ENCODE measurements at places on chromosomes 4 and X.

- no peak for DNase-seq
Observed at GRCh38 chrX:30533266-30533665, 44.3 kb downstream of the TASL start.

GRCh38 chr4:24778464-24779225, 16.7 kb upstream of the SOD3 start:
- DNase-seq: no peak

DNA sequence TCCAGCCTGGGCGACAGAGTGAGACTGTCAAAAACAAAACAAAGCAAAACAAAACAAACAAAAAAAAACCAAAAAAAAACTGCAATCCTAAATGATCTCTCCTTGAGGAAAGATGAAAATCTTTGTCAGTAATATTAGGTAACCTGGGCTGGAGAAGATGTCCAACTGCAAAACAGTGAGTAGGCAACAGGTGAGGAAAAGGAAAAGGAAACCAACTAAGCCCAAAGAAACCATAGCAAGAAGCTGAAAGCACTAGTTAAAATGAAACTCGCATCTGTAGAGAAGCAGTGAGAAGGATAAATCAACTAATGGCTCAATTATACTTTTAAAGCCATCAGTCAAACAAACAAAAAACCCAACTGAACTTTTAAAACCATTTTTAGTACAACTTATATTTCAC, 54.2 kb downstream of the ENOX2 start:
- DNase-seq: no peak

GRCh38 chrX:13380211-13380610, 60.4 kb upstream of the ATXN3L start:
- no peak for DNase-seq

- DNase-seq: no peak
Observed at GRCh38 chrX:103615781-103616371, 8.1 kb downstream of the TCEAL3 start.

GRCh38 chr4:151475035-151475714, 66.2 kb downstream of the FHIP1A start:
- no peak for DNase-seq

GRCh38 chr4:153210727-153211126, 6.5 kb downstream of the TRIM2 start:
- no peak for DNase-seq

- no peak for DNase-seq
Observed at GRCh38 chr4:39446483-39446841, 12.3 kb downstream of the RPL9 start.

DNA sequence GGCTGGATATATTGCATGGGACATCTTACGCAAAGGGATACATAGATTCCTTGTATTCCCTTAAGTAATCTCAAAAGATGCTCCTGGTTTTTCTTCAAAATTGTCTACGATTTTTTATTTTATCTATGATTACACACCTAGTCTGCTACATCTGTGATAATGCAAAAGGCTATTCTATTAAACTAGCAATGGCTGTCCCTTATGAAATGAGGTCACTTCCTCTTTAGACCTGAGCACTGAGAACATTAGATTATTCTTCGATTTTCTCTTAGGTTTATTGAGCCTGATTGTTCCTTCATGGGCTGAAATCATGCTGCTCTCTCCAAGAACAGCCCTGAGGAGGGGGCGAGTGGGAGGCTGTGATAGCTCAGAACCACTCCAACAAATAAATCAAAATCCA, 126.8 kb upstream of the ENPP6 start:
- no peak for DNase-seq

- DNase-seq: no peak
Observed at GRCh38 chr4:61648264-61648663, 448.1 kb downstream of the ADGRL3 start.

DNA sequence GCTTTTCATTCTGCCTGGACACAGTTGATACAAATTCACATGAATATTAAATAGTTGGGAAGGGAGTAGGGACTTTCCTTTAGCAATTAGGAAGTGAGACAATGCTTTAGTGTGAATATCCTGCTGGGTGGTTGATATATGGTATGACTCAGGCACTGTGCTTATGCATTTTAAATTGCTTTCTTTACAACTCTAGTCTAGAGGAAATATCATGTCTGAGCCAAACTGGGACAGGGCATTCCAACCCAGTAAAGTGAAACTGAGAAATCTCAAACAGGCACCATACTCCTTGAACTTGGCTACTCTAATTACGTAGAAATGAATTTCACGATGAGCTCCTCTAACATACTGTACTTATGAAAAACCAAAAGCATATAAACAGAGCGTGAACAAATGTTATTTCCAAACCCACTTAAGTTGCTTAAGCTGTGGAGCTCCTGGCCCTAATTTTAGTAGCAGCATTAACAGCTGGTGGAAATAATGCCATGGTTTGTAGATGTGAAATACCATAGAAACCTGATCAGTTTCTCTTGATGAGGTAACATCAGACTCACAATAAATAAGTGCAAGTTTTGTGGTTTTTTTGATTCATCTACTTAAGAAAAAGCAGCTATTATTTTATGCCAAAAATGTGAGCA, 242.9 kb upstream of the GK2 start:
- no peak for DNase-seq

DNA sequence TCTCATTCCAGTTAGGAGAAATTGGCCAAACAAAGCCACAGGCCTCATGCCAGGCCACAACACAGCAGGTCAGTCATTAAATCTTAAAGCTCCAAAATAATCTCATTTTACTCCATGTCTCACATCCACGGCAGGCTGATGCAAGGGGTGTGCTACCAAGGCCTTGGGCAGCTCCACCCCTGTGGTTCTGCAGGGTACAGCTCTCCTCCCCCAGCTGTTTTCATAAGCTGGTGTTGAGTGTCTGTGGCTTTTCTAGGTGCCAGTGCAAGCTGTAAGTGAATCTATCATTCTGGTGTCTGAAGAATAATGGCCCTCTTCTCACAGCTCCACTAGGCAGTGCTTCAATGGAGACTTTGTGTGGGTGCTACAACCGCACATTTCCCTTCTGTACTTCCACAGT, 949.2 kb downstream of the TECRL start:
- no peak for DNase-seq

- DNase-seq: no peak
Observed at GRCh38 chr4:78119698-78120097, 62.6 kb downstream of the FRAS1 start.

DNA sequence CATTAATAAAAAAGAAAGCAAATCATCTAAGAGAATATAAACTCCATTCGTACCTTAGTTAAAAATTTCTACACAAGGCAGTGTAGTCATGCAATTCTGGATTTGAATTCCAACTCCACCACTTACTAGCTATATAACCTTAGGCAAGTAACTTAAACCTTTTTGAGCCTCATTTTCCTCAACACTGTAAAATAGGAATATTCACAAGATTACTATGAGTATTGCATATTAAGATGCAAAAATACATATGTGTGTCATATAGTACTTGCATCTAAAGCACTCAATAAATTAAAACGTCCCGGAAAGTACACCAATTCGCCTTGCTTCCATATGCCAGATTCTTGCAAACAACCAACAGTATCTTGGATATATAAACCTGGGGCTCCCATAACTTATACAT, 42.0 kb downstream of the HNRNPD start:
- DNase-seq: no peak

DNA sequence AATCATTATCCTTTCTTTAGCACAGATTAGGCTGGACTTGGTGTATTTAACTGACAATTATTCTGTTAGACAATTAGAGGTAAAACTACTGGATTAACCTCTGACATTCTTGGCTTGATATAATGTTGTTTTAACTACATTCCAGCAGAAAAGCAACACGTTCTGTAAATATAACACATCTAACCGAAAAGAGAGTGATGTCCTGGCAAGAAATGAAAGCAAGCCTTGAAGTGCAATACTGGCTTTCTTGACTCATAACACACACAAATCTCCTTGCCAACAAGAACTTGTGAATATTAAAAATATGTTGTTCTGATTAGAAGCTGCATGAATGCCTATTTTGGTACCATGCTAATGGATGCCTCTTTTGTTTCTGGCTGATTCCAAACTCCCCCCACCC, 76.4 kb downstream of the EFHC2 start:
- no peak for DNase-seq

GRCh38 chrX:103554687-103555424, 30.5 kb upstream of the TCEAL4 start:
- peak; percentile 57 for DNase-seq

DNA sequence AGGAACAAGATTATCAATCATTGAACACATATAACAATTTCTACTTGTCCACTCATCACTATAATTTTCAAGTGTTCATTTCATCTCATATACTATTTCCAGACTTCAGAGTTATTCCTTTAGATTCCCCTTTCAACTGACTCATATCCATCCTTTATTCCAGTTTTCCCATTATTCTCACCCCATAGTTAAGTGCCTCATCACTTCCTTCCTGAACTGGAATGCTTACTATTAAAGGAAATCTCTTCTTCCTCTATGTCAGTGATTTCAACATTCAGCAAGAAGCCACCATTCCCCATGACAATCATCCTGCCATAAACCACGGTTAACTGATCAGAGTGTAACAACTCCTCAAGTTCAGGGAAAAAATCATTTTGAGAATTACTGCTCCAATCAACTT, 198.9 kb downstream of the FBXO8 start:
- no peak for DNase-seq

DNA sequence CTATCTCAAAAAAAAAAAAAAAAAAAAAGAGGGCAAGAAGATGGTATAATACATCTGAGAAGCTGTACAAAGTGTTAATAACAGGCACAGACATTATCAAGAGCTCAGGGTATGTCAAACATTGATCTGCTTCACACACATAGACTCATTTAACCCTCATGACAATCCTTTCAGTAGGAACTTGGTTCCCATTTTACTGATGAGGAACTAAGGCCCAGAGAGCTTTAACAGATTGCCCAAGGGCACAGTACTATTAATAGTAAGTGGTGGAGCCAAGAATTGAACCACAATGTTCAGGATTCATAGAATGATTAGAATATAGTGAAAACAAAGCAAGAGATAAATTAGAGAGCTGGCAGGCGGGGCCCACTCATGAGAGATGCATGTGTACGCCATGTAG, 154.4 kb downstream of the EFHC2 start:
- no peak for DNase-seq

Measured in stimulated activated CD4-positive, alpha-beta T cell treated with anti-CD3 and anti-CD28 coated beads, TNF-alpha, amount 100 ng/mL, for 24 hours (primary cell).